Activated naive CD4-positive, alpha-beta T cell treated with anti-CD3 and anti-CD28 coated beads, Interleukin-2, amount 50 U/mL, for 72 hours (primary cell): ENCODE measurements at places on chromosomes 7 and 10. TPM values are rescaled to one million over a fixed set of nuclear protein-coding genes. Genes with fewer than 3 reads are reported as not detected.

DNA sequence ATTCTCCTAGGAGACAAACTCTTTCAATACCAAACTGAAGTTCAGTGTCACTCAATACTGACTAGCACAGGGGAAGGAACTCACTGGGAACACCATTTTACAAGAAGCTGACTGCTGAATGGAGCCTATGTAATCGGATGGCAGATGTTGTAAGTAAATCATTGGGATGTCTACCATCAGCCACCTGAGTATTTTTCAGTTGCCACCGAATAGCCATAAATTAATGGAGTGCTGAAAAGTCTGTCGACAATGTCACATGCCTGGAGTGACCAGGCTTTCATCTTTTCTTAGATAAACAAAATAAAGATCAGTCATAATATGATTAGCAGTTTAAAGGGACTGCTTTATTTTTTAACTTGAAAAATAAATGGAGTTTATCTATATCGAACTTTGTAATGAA is 145.9 kb upstream of the SEMA3E start:
- DNase-seq: no peak

Gene MMP21
- not detected for total RNA-seq

GRCh38 chr10:112985690-112986543 is 35.9 kb downstream of the TCF7L2 start:
- peak; percentile 58 for DNase-seq

GRCh38 chr10:97497572-97498075 is 598 bp downstream of the MMS19 start:
- peak; percentile 79 for DNase-seq

DNA sequence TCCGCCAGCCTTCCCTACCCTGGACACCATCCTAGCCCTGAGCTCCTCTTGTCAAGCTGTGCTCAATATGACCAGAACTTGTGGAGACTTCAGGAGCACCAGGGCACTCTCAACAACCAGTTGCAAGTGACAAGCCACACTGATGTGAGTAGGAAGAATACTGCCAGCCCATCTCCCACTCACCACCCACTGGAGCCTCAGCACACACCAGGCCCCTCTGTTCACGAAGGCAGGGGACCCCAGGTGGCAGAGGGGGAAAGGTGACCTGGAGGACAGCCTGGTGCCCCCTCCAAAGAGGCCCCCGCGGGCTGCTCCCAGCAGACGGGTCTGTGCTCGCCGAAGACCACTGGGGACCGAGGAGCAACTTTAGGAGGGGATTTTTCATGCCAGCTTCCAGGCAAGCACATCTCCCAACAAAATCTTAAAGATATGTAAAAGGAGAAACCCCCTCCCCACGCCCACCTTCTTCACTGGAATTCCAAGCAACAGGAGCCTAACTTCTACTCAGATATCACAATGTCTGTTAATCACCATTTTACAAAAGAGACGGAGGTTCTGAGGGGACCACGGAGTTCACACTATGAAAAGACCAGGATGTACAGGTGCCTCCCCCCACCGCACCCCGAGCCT is 1.0 kb downstream of the MMD2 start:
- no peak for DNase-seq

DNA sequence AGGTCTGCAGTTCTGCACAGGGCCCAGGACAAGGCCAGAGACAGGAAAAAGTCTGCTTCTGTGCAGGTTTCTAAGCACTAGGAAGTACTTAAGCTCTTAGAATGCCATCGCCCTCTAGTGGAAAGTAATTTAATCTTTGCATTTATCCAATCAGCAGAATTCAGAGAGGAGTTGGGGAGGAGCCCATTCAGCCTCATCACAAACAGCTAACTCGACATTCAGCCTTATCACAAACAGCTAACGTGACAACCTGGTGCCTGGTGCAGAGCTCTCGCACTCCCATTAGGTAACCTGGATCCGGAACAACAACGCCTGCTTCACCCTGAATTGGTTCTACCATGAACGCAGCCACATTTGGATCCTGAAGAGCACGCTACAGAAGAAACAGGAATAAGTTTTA is 15.2 kb downstream of the OAT start:
- DNase-seq: peak; percentile 34

DNA sequence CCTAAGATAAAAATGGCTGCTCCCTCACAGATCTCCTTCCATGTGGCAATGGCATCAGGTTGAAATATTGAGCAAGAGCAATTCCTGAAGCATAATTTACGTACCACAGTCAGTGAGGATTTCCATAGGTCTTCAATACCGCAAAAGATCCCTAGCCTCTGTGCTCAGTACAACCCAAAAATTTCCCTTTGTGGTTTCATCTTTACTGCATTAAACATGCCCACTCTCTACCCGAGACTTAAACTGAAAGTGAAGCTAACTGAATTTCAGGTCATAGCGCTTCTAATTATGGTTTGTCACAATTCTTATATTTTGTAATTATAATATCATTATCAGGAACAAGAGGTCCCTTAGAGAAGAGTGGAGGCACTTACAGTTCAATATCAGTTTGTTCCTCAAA is 1071.1 kb downstream of the XPNPEP1 start:
- no peak for DNase-seq

GRCh38 chr10:45581582-45582385 is 90.8 kb downstream of the ZFAND4 start:
- DNase-seq: no peak

DNA sequence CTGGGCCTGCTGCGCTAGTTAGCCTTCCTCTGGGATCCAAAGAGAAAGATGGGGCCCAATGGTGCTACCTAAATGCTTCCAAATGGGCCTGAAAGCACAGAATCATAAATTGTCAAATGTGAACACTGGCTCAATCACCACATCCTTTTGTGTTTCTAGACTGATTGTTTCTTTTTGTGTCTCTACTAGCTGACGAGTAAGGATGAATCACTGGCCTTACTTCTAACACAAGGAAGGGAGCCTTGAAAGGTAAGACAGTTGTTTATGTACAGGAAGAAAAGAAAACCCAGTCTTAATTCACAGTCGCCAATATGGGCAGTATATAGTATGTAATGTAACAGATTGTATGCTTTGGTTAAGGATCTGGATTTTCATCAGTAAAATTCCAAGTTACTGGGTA is 89.5 kb downstream of the ZNF92 start:
- DNase-seq: no peak

Gene STEAP1
- 2.6 TPM for total RNA-seq

Gene RELN
- total RNA-seq: not detected

GRCh38 chr7:36652431-36652830 is 71.9 kb downstream of the AOAH start:
- no peak for DNase-seq

Gene AGMO
- not detected for total RNA-seq

GRCh38 chr10:72542396-72542815 is 83.5 kb downstream of the MICU1 start:
- DNase-seq: no peak

DNA sequence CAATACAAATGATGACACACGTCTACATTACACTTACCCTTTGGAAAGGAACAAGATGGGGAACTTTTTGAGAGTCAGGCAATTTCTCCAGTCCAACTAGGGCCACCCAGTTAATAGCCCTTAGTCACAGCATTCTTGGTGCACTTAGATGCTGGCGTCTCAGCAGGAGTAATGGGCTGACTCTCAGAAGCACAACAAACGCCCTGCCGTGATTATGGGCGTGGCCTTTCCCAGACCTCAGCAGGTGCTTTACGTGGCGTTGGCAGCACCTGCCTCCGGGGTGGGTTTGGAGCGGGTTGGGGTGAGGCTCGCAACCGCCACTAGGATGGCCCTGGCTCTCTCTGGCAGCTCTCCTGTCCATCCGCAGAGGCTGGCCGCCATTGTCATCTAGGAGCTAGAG is 147.6 kb upstream of the SHH start:
- DNase-seq: no peak

GRCh38 chr7:1120791-1121190 is 32.9 kb downstream of the GPER1 start:
- no peak for DNase-seq

DNA sequence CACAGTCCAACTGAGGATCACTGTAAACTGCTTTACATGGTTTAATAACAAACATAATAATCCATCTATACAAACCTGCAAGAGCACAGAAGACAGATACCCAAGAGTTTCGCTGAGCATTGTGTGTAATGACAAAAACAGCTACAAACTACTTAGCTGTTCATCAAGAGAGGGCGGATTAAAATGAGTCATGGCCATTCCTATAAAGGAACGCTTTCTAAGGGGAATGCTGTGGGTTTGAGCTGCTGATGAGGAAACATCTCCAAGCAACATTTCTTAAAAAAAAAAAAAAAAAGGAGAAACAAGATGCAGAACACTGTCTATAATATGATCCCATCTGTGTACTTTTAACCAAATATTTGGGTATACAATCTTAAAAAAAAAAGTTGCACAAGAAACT is 33.8 kb downstream of the VOPP1 start:
- DNase-seq: no peak

DNA sequence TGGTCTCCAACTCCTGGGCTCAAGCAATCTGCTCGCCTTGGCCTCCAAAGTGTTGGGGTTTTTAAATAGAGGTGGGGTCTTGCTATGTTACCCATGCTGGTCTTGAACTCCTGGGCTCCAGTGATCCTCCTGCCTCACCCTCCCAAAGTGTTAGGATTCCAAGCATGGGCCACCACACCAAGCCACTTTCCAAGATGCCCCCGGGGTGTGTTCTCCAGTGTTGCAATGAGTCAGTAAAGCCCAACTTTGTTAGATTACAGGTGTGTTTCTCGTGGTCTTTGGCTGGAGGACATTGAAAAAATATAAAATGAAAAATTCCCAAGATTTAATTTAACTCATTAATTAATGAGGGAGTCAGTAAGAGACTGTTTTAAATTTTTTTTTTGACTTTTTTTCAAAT is 29.2 kb downstream of the TACR2 start:
- DNase-seq: no peak

Gene PBLD
- total RNA-seq: 0.34 TPM

Gene ASIC3
- total RNA-seq: 7.6 TPM

DNA sequence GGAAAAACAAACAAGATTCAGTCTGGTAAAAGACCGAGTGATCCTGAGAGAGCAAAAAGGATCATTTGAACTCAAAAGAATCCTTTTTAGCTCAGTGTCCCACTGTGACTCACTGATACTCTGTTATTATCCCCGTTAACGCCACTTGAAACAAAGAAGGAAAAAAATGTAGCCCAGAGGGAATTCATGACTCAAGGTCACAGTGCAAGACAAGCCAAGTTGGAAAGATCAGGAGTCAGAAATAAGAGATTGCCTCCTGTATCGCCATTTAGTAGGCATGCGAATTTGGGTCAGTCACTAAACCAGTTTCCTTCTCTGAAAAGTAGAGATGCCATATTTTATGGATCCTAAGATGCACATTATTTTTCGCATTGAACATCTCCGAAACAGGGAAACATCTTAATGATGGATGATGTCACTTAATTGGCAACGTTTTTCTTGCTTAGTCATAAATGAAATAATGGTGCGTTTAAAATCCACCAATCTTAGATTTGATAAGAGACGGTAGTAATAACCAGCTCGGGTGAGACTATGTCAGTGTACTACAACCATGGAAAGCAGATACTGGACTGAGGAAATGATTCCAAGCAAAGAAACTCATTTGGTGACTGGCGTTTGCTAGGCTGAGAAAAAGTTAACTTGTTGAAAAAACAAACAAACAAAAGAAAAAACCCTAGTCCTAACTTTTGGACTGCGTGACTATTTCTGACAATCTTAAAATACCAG is 502.0 kb upstream of the CELF2 start:
- DNase-seq: no peak

- no peak for DNase-seq
These were observed 1.3 kb downstream of the VSIR start for GRCh38 chr10:71771821-71772617.

GRCh38 chr7:129493555-129493954 is 8.8 kb upstream of the SMKR1 start:
- no peak for DNase-seq

Gene TMEM213
- total RNA-seq: not detected
